ENCODE measurements at places on chromosomes 4 and X.
A peak's percentile ranks its signal among the peaks of the same experiment; 100 is the strongest.

GRCh38 chr4:128454281-128454871 is 166.8 kb upstream of the PGRMC2 start:
- DNase-seq = peak; percentile 70

GRCh38 chr4:60221866-60222265 is 978.3 kb upstream of the ADGRL3 start:
- no peak for DNase-seq

GRCh38 chrX:32798990-32799389 is 412.4 kb downstream of the DMD start:
- DNase-seq = no peak

GRCh38 chr4:141599853-141600252 is 36.5 kb upstream of the IL15 start:
- no peak for DNase-seq

- no peak for DNase-seq
Observed at GRCh38 chr4:24372881-24373280, 211.5 kb downstream of the DHX15 start.

DNA sequence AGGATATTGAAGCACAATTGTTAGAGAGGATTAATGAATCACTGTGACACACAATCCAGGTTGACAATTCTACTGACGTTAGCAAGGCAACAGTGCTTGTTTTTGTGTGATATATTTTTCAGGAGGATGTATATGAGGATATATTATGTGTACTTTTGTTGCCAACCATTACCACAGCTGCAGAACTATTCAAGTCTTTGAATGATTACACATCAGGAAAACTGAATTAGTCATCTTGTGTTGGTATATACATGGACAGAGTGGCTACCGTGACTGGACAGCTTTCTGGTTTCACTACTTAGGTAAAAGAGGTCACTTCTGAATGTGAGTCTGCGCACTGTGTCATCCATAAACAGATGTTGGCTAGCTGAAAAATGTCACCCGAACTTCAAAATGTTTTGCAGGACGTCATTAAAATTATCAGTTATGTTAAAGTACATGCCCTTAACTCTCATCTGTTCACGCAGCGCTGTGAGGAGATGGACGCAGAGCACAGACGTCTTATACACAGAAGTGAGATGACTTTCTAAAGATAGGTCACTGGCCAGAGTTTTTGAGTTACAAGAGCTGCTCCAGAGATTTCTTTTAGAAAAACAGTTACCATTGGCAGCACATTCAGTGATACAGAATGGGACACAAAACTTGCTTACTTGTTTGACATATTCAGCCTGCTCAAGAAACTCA is 69.0 kb downstream of the MRPL1 start:
- DNase-seq = no peak

GRCh38 chr4:105148776-105149175 is 2.1 kb downstream of the TET2 start:
- no peak for DNase-seq

- DNase-seq = no peak
Observed at GRCh38 chr4:103044183-103044582, 24.7 kb upstream of the SLC9B1 start.

DNA sequence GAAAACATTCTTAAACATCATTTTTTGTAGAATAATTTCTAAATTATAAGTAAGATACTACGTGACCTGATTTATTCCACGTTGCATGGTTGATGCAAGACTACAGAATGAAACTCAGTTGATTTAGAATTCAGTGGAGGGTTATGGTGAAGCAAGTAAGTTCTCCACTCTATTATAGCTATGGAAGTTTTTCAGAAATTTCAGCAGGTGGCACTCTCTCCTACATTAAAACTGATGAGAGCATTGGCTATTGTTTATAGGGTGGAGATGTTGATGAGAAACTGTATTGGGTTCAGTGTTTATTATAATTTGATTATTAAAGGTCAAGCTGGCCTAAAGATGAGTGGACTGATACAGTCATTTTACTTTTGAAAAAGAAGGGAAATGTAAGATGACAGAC is 88.0 kb downstream of the FNIP2 start:
- no peak for DNase-seq

DNA sequence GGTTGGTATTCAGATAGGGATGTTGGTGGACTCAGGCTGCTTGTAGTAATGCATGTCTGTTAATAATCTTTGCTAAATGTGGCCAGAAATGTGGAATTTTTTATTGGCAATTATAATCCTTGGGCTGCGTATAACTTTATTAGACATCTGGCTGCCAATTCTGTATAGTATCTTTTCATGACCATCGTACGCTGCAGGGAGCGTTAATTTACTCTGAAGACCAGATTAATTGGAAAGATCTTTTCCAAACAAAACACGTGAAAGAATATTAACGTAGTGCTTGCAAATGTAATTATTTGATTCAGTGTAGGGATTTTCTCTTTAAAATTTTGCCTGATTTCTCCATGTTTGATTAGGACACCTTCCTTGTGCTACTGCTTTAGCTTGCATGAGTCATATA is 38.8 kb upstream of the FTHL17 start:
- DNase-seq = no peak

DNA sequence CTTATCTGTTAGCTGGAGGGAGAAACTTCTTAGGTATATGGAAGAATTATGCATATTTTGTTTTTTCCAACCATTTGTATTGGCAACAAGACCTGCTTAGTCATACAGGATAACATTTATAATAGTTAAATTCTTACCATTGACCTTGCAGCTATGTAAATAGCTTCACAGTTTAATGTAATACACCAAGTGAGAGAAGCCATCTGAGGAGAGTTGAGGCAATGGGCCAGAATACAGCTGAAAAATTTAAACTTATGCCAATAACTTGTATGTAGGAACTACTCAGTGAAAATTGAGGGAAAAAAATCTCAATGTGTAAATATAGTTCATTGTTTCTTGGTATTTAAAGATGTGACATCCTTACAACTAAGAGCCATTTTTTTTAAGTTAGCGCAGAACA is 273.5 kb downstream of the DACH2 start:
- no peak for DNase-seq

GRCh38 chrX:39750848-39751247 is 346.9 kb downstream of the BCOR start:
- DNase-seq = no peak

DNA sequence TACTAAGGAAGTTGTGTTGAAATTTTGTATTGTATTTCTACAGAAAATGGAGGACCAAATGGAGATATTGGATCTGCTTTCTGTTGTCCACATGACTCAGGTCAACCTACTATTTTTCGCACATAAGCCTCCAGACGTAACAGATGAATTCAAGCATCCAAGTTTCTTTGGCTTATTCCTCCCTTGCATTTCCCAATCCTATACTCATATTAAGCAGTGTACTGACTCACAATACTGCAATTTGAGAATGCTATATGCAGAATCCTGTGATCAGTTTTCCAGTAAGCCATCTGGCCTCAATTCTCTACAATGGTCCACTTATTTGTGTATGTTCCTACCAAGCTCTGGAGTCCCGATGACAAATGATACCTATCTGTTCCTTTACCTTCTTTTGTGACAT is 75.7 kb downstream of the ASB9 start:
- DNase-seq = no peak

- DNase-seq = peak; percentile 82
Observed at GRCh38 chrX:153032397-153033118, 23.7 kb upstream of the PNMA3 start.

DNA sequence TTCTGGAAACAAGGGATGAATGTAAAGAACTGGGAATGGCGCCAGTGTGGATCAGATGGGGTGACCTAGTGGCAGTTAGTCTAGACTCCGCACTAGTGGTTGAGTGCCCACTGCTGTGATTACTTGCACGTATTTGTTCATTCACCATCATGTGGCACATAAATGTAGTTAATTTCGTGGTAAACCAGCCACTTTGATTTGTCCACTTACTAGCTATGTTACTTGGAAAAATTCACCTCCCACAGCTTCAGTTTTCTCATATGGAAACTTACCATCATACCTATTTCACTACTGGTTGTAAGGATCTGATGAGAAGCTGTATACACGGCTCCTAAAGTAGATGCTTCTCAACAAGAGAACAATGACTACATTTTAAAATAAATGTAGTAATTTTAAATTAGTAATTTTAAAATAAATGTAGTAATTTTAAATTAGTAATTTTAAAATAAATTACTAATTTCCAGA is 394 bp upstream of the DYNLT3 start:
- no peak for DNase-seq

GRCh38 chr4:73715659-73716058 is 24.7 kb upstream of the CXCL8 start:
- DNase-seq = no peak

DNA sequence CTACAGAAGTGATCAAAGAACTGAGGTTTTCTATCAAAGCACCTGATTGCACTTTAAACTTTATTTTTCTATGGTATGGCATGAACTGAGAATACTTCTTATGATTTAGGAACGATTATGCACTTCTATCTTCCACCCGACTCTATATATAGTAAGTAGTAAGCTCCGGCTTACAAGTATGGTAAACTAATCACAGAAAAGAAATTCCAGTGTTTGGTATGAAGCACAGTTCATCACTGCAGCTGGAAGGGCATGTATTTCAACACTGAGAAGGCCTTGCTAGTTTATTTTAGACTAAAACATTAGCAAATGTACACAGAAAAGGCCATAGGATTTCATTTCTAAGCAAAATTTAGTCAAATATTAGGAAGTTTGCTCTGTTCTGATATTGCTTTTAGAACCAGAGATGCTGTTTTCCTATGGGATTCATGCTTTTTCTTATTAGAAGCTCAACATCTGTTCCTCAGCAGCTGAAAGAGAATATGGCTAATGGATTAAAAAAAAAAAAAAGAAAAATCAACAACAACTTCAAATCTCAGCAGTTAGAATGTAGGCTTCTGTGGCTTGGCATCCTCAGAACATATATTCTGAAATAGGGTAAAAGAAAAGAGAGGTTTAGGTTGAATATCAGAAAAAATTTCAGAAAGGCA is 273.5 kb downstream of the C4orf33 start:
- DNase-seq = no peak

DNA sequence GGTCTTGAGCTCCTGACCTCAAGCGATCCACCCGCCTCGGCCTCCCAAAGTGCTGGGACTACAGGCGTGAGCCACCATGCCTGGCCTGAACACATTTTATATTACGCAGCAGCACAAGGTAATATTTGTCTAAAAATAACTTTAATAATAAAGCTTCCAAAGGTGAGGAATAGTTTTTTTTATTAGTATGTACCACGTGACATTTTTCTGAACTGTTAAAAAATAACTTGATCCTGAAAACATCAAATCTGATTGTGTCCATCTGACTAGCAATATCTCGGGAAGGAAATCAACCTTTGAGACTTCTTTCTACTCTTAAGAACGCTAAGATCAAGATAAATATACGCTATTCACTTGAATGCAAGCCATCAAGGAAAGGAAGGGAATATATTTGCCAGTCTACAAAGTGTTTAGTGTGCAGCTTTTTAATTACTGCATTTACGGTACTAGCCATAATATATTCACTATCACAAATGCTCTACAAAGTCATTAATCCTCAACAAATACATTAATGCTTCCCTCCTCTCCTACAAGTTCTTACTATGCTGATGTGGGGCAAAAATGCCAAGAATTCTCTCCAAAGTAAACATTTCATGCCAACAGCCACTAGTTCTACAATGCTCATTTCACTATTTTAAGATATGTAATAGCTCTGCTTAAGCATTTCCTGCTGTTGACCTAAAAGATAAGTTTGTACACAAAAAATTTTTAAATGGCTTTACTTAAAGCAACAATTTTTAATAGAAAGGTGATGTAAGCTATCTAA is 143.6 kb downstream of the APBB2 start:
- DNase-seq = no peak

- DNase-seq = peak; percentile 15
Observed at GRCh38 chr4:134906404-134907023, 704.9 kb upstream of the PABPC4L start.

- DNase-seq = no peak
Observed at GRCh38 chrX:148662014-148662413, 161.6 kb downstream of the AFF2 start.

- DNase-seq = peak; percentile 19
Observed at GRCh38 chr4:87949961-87950360, 25.6 kb upstream of the SPP1 start.

DNA sequence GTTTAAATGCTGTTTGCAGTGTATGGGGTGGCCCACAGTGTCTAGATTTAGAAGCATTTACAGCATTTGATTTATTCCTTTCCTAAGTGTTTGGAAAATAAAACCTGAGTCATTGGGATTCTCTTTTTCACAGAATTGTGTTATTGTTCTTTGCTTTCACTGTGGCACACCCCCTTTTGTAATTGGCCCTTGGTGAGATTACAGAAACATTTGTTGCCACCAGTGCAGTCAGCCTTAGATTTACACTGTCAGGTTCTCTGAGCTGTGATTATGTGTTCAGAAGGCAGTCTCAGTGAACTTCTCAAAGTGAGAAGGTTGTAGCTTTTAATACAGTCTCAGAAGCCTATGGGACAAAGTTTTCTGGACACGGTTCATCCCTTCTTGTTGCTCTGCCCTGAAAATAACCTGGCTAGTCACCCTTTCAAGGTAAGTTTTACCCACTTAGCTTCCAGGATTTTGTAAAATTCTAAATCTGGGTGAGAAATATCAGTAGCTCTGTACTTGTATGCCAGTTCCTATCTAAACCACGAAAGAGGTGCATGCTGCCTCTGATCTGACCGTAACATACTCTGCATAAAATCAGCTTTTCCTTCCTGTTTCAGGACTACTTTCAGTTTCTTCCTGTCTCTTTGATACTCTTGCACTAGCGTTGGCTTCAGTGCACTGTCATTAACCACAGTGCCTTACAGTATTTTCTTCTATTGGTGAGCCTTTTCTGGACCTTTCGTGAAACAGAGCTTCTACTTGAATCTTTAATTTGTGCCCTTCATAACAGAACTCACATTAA is 12.6 kb downstream of the RUFY3 start:
- no peak for DNase-seq

GRCh38 chr4:186839122-186840037 is 115.7 kb upstream of the FAT1 start:
- DNase-seq = no peak

DNA sequence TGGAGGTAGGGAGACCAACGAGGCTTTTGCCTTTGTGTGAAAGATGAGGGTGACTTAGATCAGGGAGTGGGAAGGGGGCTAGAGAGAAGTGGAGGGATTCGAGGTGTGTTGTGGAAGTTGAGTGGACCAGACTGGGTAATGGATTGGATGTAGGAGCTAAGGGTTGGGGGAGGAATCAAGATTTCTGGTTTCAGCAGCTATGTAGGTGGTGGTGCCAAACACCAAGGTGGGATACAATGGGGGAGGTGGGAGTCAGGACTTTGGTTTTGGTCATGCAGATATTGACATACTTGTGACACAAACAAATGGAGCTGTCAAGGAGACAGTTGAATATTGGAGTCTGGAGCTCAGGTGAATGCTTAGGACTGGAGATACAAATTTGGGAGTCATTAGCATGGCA is 71.0 kb downstream of the TSC22D3 start:
- no peak for DNase-seq

- no peak for DNase-seq
Observed at GRCh38 chrX:19448077-19448476, 67.2 kb downstream of the MAP3K15 start.

- no peak for DNase-seq
Observed at GRCh38 chr4:25950461-25951389, 36.7 kb downstream of the SMIM20 start.

All from nephron progenitor cell (in vitro differentiated cells).